ENCODE measurements at places on chromosomes 3 and 15. TPM values are rescaled to one million over a fixed set of nuclear protein-coding genes. Genes with fewer than 3 reads are reported as not detected.

The SH2D7 gene
- 0.29 TPM for total RNA-seq

The IGSF10 gene
- total RNA-seq = not detected

The TFG gene
- 63.1 TPM for total RNA-seq

The NEK11 gene
- total RNA-seq = 1.7 TPM

The GOLGA8G gene
- total RNA-seq = not detected

The CCDC39 gene
- total RNA-seq = not detected

The UBAP1L gene
- total RNA-seq = 4.2 TPM

The PSTPIP1 gene
- 212 TPM for total RNA-seq

The DUOXA2 gene
- total RNA-seq = not detected

The GOLGA6L7 gene
- not detected for total RNA-seq

The RAB5A gene
- total RNA-seq = 57.8 TPM

The CCR2 gene
- total RNA-seq = 70.9 TPM

The FANCD2OS gene
- not detected for total RNA-seq

The CSTA gene
- not detected for total RNA-seq

The ATXN7 gene
- 35.6 TPM for total RNA-seq

The ATP13A5 gene
- total RNA-seq = not detected

The NR2E3 gene
- total RNA-seq = not detected

The CP gene
- total RNA-seq = not detected

The CPLX3 gene
- not detected for total RNA-seq

The ATR gene
- 35.8 TPM for total RNA-seq

The GPR15 gene
- 18.9 TPM for total RNA-seq

The CAPN3 gene
- total RNA-seq = 2.9 TPM

The TCF12 gene
- 63.4 TPM for total RNA-seq

The DLEC1 gene
- total RNA-seq = 0.26 TPM

The STAC gene
- not detected for total RNA-seq

The P2RY13 gene
- total RNA-seq = not detected

The RHCG gene
- not detected for total RNA-seq

The C2CD4A gene
- total RNA-seq = not detected

The SLC38A3 gene
- total RNA-seq = not detected

The FAM81A gene
- 4.7 TPM for total RNA-seq

The TBC1D5 gene
- 52.8 TPM for total RNA-seq

The MEX3B gene
- 0.63 TPM for total RNA-seq

The MYRIP gene
- not detected for total RNA-seq

The ENTPD3 gene
- total RNA-seq = not detected

The PP2D1 gene
- not detected for total RNA-seq

The FSD2 gene
- not detected for total RNA-seq

The ISL2 gene
- total RNA-seq = 0.37 TPM

The BNIP2 gene
- 74.8 TPM for total RNA-seq

The MNS1 gene
- total RNA-seq = 0.47 TPM

The GOLGA6B gene
- not detected for total RNA-seq

The RPS27L gene
- total RNA-seq = 238 TPM

The NAALADL2 gene
- total RNA-seq = 0.47 TPM

The NR2F2 gene
- total RNA-seq = not detected

The GPR176 gene
- total RNA-seq = not detected

The RAB6B gene
- total RNA-seq = 0.68 TPM

The CFAP91 gene
- total RNA-seq = not detected

The ARPIN gene
- not detected for total RNA-seq

The C3orf20 gene
- 0.11 TPM for total RNA-seq

The BUB1B gene
- total RNA-seq = 94.9 TPM

The EFCC1 gene
- 0.21 TPM for total RNA-seq

The TM6SF1 gene
- 22.1 TPM for total RNA-seq

The UCN2 gene
- total RNA-seq = not detected

The GOLGA6L25 gene
- not detected for total RNA-seq

The COLQ gene
- total RNA-seq = 6.0 TPM

The CPN2 gene
- not detected for total RNA-seq

The CEP152 gene
- total RNA-seq = 40.0 TPM

The RTP1 gene
- total RNA-seq = not detected

The CISH gene
- 380 TPM for total RNA-seq

The CHST13 gene
- not detected for total RNA-seq

The CCDC80 gene
- total RNA-seq = not detected
